ENCODE measurements at places on chromosomes 12 and 14.

GRCh38 chr14:56482310-56482911, 97.2 kb upstream of the TMEM260 start:
- DNase-seq, result peak; percentile 32

- DNase-seq, result no peak
These were observed 72.7 kb downstream of the CHGA start for GRCh38 chr14:92995620-92996019.

- no peak for DNase-seq
These were observed 111.4 kb upstream of the SYT10 start for GRCh38 chr12:33551006-33551405.

- DNase-seq, result no peak
These were observed 422.2 kb downstream of the APAF1 start for GRCh38 chr12:99067171-99067785.

All from NCI-H748 treated with DMSO at 0.1 percent for 48 hours (cell line).